ENCODE measurements at places on chromosomes 12 and 14.

DNA sequence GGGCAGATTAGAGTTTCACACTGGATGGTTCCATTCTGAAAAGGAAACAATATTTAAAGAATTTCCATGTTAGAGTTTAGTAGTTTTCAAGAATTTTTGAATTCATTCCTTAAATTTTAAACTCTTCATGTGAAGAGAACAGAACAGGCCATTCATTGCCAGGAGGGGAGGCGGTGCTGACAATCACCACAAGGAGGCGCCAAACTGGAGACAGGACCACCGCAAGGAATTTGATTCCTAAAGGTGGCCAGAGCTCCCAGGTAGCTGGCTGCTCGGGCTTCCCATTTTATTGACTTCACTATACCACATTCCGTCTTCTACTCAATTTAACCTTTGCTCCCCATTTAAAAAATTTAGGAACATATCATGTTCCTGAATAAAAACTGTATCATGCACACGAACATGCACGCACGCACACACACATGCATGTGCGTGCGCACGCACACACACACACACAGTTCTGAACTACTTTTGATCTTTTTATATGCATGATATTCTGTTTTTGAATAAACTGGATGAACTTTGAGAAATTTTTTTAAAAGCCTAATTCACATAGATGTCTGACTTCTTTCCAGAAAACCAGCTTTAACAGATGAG, 101.2 kb downstream of the NELL2 start:
- peak; percentile 47 for DNase-seq

GRCh38 chr12:108955225-108955835, 65.5 kb downstream of the SVOP start:
- no peak for DNase-seq

- DNase-seq: peak; percentile 9
These were observed 94.1 kb downstream of the PLCZ1 start for GRCh38 chr12:18643681-18644080.

- DNase-seq: no peak
These were observed 38.8 kb downstream of the MAP3K9 start for GRCh38 chr14:70770490-70770889.

DNA sequence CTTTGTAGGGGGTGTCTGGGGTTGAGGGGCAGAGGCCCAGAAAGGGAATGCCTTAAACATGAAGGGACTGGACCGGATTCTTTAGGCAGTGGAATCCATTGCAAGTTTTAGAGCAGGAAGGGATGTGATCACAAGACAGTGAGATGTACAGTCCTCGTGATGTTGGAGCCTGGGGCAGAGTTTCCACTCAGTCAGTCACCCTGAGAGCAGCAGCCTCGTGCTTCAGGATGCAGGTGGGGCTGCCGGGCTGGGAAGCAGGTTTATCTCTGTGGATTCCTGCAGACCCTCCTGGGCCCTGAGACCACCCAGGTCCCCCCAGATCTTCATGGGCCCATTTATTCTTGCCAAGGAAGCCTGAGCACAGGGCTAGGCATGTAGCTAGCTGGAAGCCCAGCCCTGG, 38.5 kb downstream of the RIN3 start:
- no peak for DNase-seq

DNA sequence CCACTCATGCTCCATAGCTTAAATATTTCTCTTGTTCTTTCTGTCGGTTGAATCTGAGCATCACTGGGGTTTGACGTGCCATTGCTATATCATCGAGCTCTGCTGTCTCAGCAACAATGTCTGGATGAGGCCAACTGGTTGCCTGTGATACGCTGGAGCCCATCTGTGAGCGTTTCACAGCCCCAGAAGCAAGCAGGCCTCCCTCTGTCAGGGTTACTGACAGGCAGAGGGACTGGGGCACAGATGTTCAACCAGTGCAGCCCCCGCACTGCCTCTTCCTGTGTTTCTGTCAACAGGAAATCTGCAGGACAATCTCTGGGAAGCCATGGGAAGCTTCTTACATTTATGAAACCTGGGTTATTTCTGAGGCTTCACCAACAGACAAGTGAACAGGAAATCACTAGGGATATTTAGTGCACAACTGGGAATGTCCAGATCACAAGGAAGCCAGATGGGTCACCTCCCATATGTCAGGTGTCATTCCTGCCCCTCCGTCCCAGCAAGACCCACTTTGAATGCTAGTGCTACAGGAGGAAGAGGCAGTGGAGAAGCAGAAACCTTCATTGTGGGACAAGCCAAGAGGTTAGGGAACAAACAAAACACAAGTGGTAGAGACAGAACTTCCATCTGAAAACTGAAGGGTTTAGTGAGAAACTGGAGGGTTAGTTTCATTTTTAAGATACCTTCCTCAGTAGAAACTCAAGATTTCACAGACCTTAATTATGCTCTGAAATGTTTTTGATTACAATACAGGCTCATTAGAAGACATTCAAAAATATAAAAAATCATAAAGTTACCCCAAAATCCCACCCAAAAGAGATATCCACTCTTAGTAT, 24.1 kb downstream of the DMAC2L start:
- DNase-seq: peak; percentile 32

GRCh38 chr14:104431351-104431928, 148.1 kb upstream of the C14orf180 start:
- DNase-seq: no peak

DNA sequence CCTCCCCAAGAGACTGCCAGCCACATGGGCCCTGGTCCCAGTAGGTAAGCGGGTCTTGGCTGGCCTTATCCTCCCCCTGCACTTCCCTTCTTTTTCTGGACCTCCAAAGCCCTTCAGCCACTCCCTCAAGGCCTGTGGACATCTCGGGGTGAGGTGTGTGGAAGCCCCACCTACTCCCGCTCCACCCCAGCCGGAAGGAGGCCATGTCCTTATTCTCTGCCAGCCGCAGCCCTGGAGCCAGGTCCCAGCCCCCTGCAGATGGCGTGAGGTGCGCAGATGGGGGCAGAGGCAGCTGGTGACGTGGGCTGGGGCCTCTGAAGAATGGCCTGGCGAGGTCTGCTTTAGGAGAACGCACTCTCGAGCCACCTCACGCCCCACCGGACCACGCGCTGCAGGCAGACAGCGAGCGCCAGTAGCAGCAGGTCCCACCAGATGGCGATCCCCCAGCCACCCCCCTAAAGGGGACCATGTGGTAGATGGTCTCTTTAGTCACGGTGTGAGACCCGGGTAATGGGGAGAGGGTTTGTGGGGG, 167.1 kb downstream of the TSPAN9 start:
- DNase-seq: no peak

DNA sequence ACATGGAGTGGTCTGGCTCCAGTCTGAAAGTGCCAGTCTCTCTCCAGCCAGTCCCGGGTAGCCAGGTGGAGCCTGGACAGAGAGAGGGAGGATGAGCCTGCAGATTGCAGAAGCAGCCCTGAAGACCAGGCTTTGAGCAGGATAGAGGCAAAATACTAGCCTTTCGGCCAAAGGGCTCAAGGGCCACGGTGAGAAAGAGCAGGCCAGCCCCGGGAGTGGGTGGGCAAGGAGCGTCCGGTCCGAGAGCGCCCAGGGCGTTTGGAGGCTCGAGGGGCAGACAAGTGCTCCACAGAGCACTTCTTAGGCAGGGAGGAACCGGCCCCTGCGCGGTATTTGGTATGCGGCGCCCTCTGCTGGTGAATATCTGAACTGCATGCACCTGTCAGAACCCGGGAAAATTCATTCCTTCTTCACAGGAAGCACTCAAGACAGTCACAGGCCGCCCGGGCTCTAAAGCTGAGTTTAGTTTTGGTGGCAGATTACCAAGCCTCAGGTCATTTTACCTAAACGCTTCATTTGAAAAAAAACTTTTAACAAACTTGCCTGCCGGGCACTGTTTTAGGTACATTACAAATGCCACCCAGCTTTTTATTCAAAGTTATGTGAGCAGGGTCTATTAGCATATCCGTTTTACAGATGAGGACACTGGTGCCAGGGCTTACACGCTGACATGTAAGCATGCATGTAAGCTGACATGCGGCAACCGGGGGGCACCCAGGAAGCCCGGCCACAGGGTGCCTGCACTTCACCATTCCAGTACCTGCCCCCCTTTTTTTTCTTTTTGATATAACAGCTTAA, 21.0 kb upstream of the PSMC1 start:
- peak; percentile 88 for DNase-seq

All from GM03348 (cell line).